ENCODE measurements at places on chromosomes 2 and 18.
A peak's percentile ranks its signal among the peaks of the same experiment; 100 is the strongest.

DNA sequence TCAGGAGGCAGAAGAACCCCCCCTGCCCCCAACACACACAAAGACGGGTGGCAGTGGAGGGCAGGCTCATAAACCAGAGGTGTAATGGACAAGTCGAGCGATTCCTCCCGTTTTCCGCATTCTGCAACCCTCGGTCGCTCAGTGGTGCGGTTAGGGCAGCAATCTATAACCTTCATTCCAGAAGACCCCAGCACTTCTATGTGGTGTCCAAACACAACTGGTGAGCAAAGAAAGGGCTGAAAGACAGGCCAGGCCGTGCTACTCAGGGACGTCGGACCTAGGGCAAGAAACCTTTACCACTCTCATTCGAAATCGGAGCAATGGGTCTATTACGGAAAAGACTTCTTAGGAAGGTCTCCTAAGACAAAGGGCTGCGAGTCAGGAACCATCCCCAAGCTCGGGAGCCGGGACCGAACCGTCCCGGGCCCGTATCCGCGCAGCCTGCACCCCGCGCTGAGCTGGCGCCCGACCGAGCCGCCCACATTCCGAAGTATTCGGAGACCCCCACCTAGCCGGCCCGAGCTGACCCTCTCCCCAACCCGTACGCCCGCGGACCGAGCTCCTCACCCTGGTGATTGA lies 568 bp downstream of the ARL5A start:
- peak; percentile 15 for DNase-seq

- no peak for DNase-seq
Measured at GRCh38 chr2:171365778-171366177, 68.0 kb downstream of the METTL8 start.

DNA sequence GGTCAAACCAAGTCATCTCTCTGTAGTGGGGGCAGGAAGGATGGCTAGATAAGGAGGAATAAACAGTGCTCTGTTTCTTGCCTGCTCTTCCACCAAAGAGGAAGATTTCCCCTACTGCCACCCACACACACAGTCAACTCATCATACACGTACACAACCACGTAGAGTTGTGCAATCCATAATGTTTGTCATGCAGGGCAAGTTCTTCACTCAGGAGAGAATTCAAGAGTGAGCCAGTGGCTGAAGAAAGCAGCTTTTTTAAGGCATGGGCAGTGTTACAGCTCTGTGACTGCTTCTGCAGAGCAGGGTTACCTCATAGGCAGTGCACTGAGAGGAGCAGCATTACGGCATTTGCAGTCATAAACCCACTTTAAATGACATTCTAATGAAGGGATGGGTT lies 283.0 kb downstream of the RND3 start:
- no peak for DNase-seq

GRCh38 chr2:101753720-101754490 lies 56.4 kb downstream of the MAP4K4 start:
- no peak for DNase-seq

- DNase-seq, result no peak
Measured at GRCh38 chr2:160387558-160388262, 105.9 kb downstream of the RBMS1 start.

- no peak for DNase-seq
Measured at GRCh38 chr2:47007223-47007825, 91.7 kb upstream of the MCFD2 start.

DNA sequence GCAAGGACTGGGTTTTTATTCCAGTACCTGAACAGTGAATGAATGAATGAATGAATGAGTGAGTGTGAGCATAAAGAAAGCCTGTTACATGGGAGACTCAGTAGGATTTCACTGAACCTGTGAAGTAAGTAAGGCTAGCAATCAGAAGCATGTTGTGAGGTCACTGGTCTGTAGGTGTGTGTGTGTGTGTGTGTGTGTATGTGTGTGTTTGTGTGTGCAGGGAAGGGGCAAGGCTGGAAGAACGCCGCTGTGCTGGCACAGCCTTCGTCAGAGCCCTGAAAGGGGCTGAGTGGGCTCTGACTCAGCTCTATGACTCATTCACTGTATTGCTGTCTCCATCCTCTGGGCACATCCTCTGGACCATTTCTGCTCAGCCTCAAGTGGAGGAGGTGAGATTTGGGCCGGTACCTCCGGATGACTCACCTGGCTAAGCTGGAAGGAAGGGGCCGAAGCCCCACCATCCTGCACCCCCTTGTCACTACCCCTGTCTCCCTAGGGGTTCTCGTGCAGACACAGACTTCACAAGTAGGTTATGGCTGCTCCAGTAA lies 51.4 kb upstream of the MRPL33 start:
- DNase-seq, result no peak

- DNase-seq, result no peak
Measured at GRCh38 chr2:38148501-38148900, 72.5 kb upstream of the CYP1B1 start.

- no peak for DNase-seq
Measured at GRCh38 chr18:24459772-24460171, 665 bp upstream of the HRH4 start.

DNA sequence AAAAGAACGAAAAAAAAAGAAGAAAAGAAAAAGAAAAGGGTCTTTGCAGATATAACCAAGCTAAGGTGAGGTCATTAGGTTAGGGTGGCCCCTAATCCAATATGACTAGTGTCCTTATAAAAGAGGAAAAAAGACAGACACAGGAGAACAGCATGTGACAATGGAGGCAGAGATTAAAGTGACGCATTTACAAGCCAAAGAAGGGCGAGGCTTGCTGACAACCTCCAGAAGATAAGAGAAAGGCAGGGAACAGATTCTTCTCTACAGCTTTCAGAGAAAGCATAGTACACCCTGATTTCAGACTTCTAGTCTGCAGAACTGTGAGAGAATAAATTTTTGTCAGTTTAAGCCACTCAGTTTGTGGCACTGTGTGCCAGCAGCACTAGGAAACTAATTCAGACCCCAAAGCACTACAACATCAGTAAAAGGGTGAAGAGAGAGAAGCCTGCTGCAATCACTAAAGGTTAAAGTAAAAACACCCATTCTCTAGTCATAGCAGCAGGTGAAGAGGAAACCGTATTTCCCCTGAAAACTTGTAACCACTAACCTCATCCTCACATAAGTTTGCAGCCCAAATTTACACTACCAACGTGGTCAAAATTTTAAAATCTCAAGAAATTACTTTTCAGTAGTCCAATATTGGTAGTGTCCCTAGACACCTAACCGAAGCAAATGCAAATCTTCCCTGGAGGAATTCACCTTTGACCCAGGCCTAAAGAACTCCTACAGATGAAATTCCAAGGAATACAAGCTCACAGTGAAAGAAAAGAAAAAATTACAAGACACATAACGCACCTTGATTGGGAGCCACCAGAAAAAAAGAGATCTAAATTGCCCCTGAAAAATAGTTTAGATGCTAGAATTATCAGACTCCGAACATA lies 17.5 kb downstream of the REEP1 start:
- peak; percentile 3 for DNase-seq

- DNase-seq, result peak; percentile 41
Measured at GRCh38 chr2:49924044-49924817, 769.9 kb upstream of the FSHR start.

GRCh38 chr2:17637131-17637906 lies 96.8 kb downstream of the VSNL1 start:
- no peak for DNase-seq

DNA sequence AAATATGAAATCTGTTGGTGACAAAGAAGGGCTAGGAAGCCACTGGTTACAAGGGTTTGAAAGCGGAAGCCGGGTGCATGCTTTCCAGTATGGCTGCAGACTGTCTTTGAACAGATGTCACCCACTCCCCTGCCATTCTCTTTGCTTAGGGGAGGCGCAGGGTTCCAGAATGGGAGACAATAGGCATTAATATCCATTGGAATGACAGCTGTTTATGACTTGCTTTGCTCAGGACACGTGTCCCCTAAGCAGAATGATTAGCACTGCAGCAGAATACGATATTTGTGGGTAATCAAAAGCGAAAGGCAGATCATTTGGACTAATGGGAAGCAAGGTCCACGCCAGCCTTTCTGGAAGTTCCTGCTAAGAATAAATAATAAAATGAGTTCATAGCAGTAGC lies 25.8 kb upstream of the NRP2 start:
- no peak for DNase-seq

DNA sequence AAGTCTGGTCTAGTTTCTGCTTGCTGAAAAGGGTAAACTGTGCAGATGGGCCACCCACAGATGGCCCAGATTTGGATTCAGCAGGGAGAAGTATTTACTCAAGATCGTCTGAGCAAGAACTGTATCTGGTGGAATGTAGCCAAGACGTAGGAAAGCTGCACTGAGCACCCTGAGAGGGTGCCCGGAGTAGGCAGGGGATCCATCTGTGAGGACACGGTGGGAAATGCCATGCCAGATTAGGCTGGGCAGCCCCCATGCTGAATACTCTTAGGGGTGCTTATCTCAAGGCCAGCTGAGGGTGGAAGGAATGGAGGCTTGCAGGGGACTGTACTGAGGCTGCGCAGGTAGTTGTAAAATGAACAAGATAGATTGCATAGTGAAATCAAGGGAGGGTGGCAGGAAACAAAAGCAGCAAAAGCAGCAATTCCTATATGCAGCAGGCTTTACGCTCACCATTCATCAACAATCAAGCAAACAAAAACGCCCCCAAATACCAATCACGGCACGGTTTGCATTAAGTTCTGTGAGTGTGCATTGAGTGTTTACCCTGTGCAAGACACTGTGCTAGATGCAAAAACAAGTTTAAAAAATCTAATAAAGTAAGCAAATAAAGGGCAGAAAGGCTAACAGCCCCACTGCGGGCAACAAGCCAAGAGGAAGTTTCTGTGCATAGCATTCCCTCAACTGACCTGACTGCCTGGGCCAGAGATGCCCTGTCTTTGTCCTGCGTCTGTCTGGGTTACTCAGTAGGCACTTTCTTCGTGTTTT lies 32.2 kb upstream of the LPIN2 start:
- DNase-seq, result no peak
